Renal cortex interstitium (tissue), 15 donors: ENCODE measurements at places on chromosomes 2 and 18. TPM values are rescaled to one million over a fixed set of nuclear protein-coding genes. Genes with fewer than 3 reads are reported as not detected.

GRCh38 chr2:213733893-213734292 is 449.6 kb downstream of the SPAG16 start:
- DNase-seq = no peak

- no peak for DNase-seq
Measured at GRCh38 chr2:179948058-179948457, 59.0 kb downstream of the CWC22 start.

DNA sequence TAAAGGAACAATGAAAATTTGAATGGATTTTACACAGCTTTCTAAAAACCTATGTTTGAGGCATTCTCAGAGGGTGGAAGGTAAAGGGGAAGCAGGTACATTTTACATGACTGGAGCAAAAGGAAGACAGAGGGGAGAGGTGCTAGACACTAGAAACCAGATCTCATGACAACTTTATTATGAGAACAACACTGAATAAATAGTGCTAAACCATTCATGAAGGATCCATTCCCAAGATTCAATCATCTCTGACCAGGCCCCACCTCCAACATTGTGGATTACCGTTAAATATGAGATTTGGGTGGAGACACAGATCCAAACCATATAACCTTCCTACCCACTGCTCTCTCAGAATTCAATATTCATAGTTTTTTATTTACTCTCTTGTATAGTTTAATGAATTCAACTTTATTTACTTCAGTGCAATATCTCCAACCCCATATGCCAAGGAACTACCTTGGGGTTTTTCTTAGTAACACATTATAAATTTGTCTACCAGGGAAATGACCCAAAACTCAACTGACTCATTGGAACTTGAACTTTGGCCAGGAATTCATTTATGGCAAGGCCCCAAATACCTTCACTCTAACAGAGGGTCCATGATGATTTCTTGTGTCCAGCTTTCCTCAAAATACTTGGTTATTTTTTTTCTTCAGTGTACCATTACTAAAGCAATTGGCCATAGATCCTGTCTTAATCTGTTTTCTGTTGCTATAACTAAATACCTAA is 317.8 kb downstream of the GULP1 start:
- no peak for DNase-seq

SERPINB13 gene
- polyA plus RNA-seq = not detected

DNA sequence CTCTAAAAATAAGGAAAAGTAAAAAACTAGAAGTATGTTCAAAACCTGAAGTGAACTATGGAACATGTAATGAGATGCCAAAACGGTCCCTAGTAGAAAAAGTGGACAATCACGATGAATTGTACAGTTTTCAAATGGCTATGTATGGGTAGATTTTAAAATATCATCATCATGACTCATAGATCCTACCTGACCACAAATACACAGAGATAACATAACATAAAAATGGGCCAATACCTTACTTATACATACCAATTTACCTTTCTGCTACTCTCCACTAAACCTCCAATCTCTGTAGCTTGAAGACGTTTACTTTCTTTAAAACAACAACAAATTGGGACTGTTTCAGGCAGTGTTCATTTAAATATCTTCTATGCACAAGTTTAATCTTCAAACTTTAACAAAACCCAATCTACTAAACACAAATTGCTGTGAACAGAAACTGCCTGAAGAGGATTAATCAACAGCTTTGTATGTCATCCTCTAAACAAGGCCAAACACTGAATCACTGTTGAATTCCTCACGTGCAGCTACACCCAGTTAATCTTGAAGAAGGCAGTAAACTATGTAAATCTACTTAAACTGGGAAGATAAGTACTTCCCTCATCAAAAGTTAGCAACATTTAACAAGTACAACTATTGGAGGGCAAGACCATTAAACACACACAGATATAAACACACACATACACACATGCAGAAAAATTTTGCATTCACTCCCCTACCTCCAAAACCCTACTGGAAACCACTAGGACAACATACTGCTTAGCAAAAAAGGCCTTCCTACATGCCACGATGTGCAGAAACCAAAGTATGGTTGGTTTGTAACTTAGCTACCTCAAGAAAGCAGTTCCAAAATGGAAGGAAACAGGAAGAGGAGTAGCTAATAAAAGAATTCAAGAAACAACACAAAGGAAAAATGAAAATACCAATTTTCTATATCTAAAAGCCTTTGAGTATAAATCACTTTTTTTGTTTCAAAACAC is 90.3 kb downstream of the RBMS1 start:
- DNase-seq = no peak

GRCh38 chr18:68083776-68084175 is 567.3 kb upstream of the DSEL start:
- no peak for DNase-seq

GRCh38 chr2:18396329-18397010 is 164.0 kb downstream of the RDH14 start:
- no peak for DNase-seq
